ENCODE measurements at places on chromosomes 3 and 15.

GRCh38 chr3:151386056-151386455 lies 1.5 kb upstream of the P2RY12 start:
- no peak for DNase-seq

- DNase-seq: no peak
Measured at GRCh38 chr15:100158356-100158755, 183.4 kb downstream of the ADAMTS17 start.

- DNase-seq: no peak
Measured at GRCh38 chr15:26015516-26016075, 152.5 kb upstream of the ATP10A start.

GRCh38 chr3:196121066-196121465 lies 39.2 kb upstream of the TFRC start:
- DNase-seq: no peak

- DNase-seq: no peak
Measured at GRCh38 chr3:145209561-145209960, 951.4 kb downstream of the PLOD2 start.

DNA sequence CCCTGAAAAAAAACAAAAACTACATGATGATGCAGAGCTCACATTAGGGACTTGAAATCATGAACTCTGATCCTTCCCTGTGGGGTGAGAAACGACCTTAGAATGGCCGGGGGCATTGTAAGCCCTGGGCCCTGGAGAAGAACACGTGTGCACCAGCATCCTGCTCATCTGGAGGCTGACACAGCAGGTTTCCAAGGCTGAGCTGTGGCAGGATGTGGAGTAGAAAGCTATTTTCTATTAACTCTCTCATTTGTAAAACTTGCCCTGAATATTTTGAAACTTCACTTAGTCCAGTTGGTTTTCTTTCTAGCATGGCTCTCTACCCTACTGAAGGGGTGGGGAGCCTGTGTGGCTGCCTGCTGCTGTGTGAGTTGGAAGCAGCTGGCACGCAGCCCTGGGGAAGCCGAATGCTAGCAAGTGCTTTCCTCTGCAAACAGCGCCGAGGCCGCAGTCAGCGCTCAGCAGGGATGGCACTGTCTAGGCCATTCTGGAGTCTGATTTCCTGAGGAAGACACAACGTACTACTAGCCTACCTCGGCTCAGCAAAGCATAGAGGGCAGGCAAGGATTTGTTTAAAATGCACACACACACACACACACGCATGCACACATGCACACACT lies 58.0 kb downstream of the GABRG3 start:
- DNase-seq: peak; percentile 17

GRCh38 chr15:66617137-66618090 lies 51.6 kb upstream of the LCTL start:
- DNase-seq: no peak

GRCh38 chr3:194880940-194881925 lies 195.6 kb downstream of the FAM43A start:
- DNase-seq: no peak

- no peak for DNase-seq
Measured at GRCh38 chr3:125005676-125006075, 50.1 kb downstream of the HEG1 start.

GRCh38 chr15:59096429-59096828 lies 8.5 kb upstream of the CCNB2 start:
- DNase-seq: no peak

DNA sequence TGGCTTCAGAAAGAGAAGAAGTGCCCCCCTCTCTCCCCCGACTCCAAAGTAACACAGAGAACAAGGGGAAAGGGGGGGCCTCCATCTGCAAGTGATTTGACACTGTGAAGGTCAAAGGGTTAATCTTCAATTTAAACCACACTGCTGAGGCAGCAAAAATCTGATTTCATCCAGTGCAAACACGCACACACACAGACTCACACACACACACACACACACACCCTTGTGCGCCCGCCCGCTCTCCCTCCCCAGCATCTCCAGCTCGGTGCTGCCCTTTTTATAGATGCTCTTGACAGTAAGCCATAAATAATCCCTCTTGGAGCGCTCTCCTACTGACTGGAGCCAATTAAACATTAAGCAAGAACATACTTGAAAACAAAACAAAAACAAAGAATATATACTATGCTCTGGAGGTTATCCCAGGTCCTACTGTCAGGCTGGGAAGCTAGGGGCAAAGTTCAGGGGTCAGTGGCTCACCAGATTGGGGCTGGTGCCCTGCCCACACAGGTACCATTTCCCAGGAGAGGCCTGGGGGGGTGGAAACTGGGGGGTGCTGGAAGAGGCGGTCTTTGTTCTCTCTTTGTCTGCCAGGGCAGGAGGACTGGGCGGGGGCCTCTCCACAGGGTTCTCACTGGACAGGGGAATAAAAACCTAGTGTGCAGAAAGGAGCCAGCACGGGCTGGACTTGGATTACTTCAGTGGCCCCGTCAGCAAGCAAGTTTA lies 16.3 kb downstream of the BMF start:
- DNase-seq: no peak

Data from Jurkat, Clone E6-1 (cell line).